ENCODE measurements at places on chromosomes 4 and X.

DNA sequence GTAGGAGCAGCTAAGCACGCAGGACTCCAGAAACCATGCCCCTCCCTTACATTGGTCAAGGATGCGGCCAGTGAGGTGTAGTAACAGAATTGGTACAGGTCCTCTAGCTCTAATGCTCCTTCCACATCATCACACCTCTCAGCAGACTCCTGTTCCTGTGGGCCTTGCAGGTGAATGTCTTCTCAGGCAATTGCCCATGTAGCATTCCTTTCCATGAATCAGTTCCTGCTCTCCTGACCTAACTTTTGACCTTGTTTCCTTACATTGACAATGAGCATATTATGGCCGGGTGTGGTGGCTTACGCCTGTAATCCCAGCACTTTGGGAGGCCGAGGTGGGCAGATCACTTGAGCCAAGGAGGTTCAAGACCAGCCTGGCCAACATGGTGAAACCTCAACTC lies 31.3 kb downstream of the MAP7D3 start:
- no peak for DNase-seq

GRCh38 chr4:158610790-158611189 lies 60.9 kb downstream of the C4orf46 start:
- no peak for DNase-seq

GRCh38 chr4:99059550-99059949 lies 29.0 kb downstream of the ADH5 start:
- no peak for DNase-seq

DNA sequence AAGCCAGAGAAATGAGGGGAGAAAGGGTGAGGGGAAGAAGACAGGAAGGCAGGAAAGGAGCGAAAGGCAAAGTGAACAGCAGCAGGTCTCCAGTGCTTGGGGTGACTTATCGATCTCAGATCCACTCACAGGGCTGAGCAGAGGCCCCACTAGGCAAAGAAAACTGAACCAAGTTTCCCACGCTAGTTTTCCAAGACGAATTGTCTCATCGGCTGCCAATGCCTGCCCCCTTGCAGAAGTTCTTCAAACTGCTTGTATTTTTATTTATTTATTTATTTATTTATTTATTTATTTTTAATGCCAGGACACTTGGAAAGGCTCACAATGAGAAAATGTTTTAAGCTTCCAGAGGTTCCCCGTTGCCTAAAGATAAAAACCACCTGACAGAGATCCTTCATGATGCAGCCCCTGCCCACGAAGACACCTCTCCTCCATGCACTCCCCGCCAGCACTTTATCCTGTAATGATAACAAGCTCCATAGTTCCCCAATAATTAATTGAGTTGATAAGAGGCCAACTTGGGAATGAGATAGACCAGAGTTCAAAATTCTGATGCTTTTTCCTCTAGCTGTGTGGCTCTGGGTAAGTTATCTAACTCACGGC lies 43.2 kb downstream of the QDPR start:
- no peak for DNase-seq

DNA sequence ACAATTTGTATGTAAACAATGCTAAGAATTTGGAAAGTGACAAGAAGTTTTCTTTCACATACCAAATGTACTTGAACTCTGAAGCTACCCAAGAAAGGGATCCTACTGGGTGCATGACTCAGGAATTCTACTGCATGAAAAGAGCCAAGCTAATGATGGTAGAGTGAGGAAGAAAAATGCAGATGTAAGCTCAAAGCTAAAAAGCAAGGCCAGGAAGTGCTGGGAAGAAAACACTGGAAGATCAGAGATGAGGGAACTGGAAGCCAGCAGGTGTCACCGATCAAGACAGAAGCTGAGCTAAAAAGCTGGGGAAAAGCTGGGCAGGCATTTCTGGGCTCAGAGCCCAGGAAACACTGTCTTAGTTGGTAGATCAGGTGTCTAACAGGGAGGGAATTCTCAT lies 449.1 kb downstream of the NKX6-1 start:
- no peak for DNase-seq

DNA sequence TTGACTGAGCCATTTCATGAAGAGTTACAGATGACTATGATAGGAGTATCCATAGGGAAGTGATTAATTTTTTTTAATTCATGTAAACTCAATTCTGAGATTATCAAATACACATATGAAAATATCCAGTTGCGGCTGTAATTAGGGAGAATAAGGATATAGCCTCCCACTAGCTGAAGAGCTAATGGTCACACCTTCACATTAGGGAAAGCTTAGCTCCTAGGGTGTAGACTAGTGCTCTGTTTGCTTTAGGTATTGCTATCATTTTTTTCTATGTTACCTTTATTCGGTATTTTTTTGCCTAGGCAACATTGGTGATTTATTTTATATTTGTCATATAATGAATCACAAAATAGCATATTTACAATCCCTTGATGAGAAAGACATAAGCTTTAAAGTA lies 39.6 kb upstream of the EPGN start:
- no peak for DNase-seq

GRCh38 chr4:168688584-168688983 lies 191.7 kb downstream of the PALLD start:
- no peak for DNase-seq

- no peak for DNase-seq
These were observed 80.1 kb upstream of the CXCL13 start for GRCh38 chr4:77525538-77525937.

GRCh38 chr4:19239565-19239964 lies 1012.1 kb upstream of the SLIT2 start:
- no peak for DNase-seq

GRCh38 chr4:183790661-183791060 lies 114.4 kb upstream of the STOX2 start:
- DNase-seq, result no peak

DNA sequence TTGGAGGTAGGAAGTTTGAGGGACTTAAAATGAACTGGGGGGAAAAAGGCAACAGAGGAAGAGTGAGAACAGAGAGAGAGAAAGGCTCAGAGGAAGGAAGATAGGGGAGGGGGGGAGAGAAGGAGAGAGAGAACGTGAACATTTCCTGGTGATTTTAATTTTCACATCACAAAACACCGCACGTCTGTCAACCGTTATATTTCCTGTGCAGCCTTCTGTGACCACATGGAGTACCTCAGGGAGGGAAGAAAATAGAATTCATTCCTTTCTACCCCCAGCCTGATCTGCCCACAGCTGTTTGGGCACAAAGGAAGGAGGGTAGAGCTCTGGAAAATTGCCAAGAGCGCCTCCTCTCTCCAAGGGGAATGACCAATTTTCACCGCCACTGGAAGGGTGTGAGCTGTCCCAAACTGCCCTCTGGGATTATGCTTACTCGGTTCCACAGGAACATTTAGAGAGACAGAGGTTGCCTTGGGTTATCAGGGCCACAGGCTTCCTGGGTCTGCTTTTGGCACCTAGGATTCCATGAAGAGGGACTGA lies 135.7 kb upstream of the MAMLD1 start:
- DNase-seq, result no peak

DNA sequence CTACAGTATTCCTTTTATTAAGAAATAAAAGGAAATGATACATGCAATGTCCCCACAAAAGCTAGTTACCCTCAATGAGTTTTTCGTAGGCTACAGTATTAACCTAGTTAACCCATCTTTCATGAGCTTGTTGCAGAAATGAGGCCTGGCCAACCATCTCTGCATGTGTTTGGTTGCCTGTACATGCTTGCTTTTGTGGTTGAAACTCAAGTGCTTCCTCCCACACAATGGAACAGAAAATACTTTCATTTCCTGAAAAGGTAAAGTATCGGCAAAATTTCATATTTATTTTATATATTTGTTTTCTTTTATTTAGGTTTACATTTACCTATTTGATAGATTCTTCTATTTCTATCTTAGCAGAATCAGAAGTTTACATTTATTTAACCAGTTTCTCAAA lies 214.6 kb upstream of the FAM241A start:
- no peak for DNase-seq

- DNase-seq, result no peak
These were observed 77.9 kb downstream of the HPGD start for GRCh38 chr4:174444390-174444789.

DNA sequence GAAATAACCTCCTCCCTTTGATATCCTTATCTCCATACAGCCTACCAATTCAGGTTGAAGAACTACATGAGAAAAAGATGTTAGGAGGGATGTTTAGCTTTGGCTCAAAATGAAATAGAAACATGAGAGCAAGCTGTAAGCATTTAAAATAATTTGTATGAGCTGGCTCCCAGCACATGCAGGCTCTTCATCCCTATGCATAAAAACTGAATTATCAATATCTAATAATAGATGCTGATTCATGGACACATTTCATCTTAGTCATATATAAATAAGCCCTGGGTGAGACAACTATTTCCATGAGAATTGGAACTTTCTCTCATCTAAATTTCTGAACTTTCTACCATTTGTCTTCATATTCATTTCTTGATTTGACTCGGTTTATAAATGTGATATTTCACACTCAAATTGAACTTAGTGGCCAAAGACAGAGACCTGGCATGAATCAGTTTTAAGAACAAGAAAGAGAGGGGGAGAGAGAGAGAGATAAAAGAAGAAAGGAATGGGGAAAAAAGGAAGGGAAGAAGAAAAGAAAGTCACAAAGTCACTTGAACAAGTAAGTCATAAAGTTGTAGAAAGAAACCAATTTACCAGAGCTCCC lies 48.9 kb upstream of the GPR174 start:
- DNase-seq, result no peak

GRCh38 chrX:133653358-133653757 lies 238.1 kb upstream of the GPC4 start:
- DNase-seq, result no peak

GRCh38 chrX:49838374-49838773 lies 9.3 kb downstream of the PAGE4 start:
- peak; percentile 13 for DNase-seq

Measured in 8988T (cell line).